Stimulated activated CD4-positive, alpha-beta T cell treated with anti-CD3 and anti-CD28 coated beads, Interleukin-1b, Interleukin-23, amount 100 ng/mL, for 1 hour (primary cell): ENCODE measurements at places on chromosomes 7 and 10.

DNA sequence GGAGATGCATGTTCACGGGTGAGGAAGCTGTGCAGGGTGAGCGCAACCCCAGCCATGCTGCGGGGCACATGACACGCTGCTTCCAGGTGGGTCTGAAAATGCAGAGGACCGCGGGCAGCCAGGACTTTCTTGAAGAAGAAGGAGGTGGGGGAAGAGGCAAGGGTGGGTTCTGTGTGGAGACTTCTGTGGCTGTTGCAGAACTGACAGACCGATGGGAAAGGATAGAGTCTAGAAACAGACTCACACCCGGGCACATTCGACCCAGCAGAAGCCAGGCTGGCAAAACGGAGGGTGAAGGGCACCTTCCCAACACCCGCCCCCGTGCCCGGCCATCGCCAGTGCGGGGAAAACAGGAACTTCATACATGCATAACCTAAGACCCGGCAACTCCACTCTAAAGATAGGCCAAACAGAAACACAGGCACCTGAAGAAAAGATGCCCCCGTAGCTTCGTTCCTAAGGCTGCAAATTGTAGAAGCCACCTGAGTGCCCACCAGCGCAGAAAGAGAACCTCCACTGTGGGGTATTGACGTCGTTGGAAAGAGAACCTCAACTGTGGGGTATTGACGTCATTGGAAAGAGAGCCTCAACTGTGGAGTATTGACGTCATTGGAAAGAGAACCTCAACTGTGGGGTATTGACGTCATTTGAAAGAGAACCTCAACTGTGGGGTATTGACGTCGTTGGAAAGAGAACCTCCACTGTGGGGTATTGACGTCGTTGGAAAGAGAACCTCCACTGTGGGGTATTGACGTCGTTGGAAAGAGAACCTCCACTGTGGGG, 4.8 kb upstream of the KNDC1 start:
- DNase-seq = no peak

GRCh38 chr7:99459087-99459486, 6.9 kb downstream of the ATP5MF start:
- DNase-seq = no peak

DNA sequence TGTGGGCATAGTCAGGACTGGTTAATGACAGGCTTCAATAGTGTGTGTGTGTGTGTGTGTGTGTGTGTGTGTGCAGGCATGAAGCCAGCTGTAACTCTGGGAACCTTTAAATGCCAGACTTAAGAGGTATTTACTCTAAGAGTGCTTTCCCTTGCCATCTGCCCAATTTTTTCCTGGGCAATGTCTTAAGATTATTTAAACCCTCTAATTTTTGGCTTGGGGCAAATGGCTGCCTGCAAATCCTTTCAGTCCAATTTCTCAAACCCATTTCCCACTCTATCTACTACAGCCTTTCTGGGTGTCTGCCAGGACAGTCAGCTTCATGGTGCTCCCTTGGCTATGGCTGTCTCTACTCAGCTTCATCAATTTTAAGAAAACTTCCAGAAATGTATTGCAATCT, 62.6 kb upstream of the C1GALT1 start:
- DNase-seq = no peak

DNA sequence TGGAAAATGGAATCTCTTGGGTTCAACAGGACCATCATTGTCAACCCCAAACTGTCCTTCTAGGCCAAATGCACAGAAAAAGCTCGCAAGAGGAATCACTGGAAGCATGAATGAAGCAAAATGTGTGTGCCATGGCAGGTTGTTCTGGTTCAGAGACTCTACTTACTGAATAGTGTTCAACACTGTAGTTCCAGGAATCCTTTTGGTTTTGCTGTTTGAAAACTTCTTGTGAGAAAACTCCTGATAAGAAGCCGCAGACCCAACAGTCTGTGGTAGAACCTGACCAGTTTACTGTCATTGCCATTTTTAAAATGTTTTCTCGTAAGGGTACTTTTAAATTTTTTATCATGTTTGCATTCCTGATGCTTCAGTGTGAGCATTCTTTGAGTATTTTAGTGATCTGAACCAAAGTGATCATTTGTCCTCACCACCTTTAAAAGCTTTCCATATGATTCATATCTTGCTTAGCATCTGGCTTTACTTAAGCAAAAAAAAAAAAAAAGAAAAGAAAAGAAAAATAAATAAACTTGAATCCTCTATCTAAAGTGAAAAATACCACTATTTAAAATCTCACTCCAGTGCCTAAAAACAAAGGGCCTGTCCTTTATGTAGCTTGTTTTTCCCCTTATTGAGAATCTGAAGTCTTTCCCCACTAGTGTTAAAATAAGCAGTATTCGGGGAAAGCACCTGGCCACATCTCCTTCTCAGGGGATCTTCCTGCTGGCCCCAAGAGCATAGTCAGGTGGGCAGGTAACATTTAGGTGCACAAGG, 92.4 kb downstream of the WNT2 start:
- DNase-seq = no peak

- DNase-seq = no peak
These were observed 758.1 kb downstream of the CNTNAP2 start for GRCh38 chr7:146874722-146875121.

GRCh38 chr7:143315776-143316175, at the start of gene CLCN1:
TSS of gene CLCN1 (plus strand) at chr7:143316111. CDS start at chr7:143316213, 102 bp downstream.
- no peak for DNase-seq

GRCh38 chr7:51350546-51350896, 33.9 kb upstream of the COBL start:
- no peak for DNase-seq

- DNase-seq = no peak
These were observed 33.2 kb upstream of the SEMA3D start for GRCh38 chr7:85220023-85220422.

DNA sequence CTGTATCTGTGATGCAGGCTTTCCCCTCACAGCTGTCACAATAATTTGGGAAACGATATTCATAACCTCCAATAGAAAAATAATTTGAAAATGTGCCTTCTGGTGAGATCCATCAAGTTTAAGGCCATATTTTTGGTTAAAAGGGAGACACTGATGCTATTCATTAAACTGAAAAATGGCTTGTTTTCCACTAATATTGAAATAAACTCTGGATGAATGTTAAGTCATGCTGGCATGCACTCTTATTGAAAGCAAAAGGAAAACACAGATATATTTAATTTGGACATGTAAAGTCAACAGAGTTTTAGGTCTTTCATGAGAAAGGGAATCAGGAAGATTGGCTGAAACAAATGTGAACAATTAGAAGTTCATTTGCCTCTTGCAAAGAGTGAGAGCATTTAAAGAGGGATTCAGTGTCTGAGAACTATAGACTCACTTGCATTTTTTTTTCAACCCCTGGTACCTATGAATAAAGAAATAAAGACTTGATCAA, 879.2 kb downstream of the LRMDA start:
- DNase-seq = no peak

GRCh38 chr7:27175626-27176523, 1.8 kb upstream of the HOXA10 start:
- DNase-seq = no peak

- no peak for DNase-seq
These were observed 178.0 kb downstream of the SRPK2 start for GRCh38 chr7:105210721-105211205.

DNA sequence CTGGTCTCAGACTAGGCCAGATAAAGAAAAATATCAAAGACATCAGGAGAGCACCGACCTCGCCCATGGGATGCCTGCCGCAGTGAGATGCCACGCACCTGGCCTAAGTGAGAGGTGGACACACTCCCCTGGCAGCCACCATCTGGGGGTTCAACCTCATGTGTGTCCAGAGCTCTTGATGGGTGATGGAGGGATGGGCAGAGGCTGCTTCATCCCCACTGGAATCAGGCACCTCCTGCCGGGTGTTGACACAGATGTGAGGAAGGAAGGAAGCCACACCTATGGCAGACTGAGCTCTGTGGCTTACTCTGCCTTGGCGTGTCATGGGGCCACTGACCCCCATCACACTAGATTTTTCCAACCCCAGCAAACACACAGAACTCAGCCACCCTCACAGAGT, 11.4 kb downstream of the ZNF488 start:
- DNase-seq = no peak

GRCh38 chr10:103872137-103872931, 17.0 kb upstream of the SH3PXD2A start:
- no peak for DNase-seq

DNA sequence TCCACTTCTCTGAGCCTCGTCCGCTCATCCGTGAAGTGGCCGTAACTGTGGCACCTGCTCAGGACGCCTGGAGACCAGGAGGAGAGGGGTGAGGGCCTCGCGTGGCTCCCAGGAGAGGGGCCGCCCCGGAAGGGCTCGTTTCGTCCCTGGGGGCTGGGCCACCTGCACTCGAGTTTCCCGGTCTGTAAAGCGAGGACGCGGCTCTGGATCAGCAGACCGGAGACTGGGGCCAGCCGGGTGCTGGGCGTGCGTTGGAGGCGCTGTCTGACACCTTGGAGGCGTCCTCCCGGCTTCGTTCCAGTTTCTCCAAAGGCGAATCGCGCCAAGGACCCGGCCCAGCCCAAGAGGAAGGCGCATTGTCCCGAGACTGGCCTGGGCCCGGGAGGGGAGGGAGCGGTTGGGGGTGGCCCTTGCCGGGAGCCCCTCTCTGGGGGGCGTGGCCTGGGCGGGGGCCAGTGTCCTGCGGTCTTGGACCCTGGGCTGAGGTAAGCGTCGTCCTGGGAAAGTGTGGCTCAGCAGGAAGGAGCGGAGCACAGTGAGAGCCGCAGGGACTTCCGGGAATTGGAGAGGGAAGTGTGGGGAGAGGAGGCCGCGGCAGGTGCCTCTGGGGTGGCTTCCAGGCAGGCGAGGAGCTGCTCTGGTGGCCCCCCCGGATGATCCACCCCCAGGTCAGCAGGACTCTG, 89.6 kb downstream of the FOXL3 start:
- DNase-seq = no peak

GRCh38 chr7:137026176-137026500, 157.7 kb downstream of the CHRM2 start:
- no peak for DNase-seq

- no peak for DNase-seq
These were observed 77.6 kb upstream of the NME8 start for GRCh38 chr7:37770838-37771237.

DNA sequence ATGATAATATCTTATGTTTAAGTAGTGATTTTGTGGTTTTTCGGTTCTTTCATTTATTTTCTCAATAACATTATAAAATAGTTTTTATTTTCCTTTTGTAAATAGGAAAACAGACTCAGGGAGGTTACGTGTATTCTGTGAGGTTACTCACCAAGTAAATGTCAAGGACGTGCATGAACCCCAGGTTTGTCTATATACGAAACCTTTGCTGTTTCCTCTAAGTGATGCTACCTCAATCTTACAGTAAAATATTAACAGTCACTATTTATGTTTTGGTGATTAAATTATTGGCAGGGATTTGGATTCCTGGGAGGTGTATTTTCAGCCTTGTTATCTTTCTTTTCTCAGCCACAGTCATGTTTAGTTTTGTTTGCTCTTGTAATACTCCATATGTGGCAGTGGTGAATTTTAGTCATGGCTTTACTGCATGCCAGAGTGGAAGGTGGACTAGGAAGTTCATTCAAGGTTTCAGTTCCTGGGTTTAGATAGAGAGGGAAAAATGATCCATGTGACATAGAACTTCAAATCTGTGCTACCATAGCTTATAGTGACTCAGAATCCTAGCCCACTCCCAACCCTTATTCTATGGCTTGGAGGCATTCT, 139.9 kb downstream of the ARL4A start:
- DNase-seq = no peak

DNA sequence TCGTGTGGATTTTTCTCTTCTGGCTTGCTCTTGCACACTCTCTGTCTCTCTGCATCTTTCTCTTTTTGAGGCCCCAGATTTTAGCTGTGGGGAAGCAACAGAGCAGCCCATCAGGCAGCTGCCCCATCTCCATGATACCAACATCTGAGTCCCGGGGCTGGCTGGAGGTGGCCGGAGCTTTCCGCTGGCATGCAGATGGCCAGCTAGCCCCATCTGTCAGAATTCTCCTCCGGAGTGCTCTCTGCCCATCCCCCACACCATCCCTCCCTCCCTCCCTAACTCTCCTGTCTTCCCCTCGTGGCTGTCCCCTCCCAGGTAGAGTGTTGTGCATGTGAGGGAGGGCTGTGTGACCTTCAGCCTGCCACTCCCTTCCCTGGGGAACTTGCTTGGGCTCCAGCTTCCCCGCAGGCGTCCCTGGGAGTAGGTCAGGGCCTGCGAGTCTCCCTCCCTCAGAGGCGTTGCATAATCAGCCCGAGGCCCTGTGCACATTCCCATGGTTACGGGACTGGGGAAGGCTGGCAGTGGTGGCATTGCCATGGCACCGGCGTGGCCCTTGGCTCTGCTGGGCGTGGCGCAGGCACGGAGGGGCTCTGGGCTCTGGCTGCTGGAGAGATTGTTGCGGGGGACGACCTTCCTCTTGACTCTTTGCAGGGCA, 24.7 kb downstream of the GHRHR start:
- no peak for DNase-seq

DNA sequence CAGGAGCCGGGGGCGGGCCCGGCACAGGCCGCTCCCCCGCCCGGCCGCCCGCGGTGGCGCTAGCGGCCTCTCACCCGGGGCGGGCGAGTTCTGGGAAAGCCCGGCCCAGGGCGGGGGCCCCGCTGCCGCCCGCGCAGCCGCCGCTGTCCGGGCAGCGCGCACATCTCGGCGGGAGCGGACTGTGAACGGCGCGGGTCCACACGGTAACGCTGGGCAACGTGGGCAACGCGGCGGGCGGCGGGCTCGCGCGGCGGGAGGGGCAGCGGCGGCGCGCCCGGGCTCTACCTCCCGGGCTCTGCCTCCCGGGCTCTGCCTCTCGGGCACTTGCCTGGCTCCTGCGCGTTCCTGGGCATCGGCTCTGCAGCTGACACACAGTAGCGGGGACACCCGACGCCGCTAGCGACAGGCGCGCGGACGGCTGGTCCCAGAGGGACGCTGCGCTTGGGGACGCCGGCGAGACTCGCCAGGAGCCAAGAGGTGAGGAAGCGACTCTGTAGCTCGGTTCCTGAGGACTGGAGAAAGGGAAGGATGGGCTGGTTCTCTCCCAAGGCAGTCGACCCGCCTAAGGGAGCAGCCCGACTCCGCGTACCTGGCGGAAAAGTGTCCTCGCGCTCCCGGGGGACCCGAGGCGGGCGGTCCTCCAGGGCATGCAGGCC, at the start of gene PLCE1:
TSS of gene PLCE1 (plus strand) at position 150 of the 656 bp plus-strand sequence. CDS start 37,116 bp downstream, outside the sequence.
- DNase-seq = no peak

DNA sequence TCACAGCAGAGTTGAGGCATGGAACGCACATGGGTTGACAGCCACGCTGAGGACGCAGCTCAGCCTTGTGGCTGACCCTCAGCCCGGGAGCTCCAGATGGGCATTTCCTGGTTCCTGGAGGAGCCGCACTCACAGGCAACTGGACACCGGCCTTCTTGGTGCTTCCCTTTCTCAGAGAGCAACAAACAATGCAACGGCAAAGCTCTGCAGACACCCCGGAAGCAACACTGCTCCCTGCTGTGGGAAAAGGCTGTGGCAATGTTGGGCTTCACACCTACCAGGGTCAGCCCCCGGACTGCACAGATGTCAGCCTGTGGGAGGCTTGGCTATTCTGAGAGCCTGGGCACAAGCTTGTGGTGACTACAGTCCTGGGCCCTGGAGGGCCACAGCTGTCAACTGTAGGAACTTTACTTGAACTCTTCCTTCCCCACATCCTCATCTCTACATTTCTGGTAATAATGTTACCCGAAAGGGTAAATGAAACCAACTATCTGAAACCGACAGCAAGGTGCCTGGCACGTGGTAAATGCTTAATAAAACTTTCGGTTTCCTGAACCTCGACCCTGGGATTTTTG, 597.5 kb upstream of the MKI67 start:
- DNase-seq = no peak

GRCh38 chr10:15348579-15348978, 22.5 kb downstream of the FAM171A1 start:
- DNase-seq = no peak
